ENCODE measurements at places on chromosomes 5 and 9.
A peak's percentile ranks its signal among the peaks of the same experiment; 100 is the strongest.

GRCh38 chr9:135926402-135927194 lies 19.3 kb upstream of the CAMSAP1 start:
- DNase-seq: no peak

- DNase-seq: no peak
Observed at GRCh38 chr5:170144286-170145023, 38.8 kb downstream of the FOXI1 start.

DNA sequence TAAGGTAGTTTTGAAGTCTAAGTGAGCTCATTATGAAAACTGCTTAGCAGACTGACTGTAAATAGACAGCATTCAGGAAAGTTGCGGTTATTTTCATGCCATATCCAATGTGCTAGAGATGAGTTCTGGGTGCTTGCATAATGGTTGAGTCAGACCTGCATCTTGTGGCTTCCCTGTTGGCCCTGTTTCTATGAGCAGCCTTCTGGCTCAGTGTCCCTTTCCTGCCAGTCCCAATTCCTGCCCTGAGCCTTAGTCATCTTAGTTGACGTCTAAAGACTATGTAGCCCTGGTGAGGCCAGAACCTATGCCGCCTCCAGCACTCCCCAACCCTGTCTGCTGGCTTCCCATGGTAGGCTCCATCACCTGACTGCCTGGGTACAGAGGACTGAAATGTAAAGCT lies 76.3 kb upstream of the TNFSF8 start:
- DNase-seq: no peak

GRCh38 chr5:65184780-65185179 lies 296.9 kb downstream of the ADAMTS6 start:
- no peak for DNase-seq

DNA sequence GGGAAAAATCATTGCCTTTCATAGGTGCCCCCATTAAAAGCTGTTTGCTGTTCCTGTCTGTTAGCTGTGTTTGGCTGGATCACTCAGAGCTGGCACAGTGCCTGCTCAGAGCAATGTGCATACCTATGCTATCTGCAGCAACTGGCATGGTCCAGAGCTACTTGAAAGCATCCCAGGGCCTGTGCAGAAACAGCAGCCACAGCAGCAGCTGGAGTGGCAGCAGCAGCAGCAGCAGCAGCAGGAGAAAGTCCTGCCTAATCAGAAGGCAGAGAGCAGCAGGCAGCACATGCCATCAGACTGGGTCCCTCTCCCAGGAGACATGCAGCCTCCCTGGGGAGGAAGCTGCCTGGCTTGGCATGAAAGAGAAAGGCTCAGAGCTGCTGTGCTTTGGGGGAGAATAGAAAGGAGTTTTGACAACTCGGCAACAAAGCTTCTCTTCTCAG lies 243.8 kb upstream of the WWC1 start:
- DNase-seq: no peak

GRCh38 chr9:18543406-18544192 lies 69.6 kb downstream of the ADAMTSL1 start:
- DNase-seq: no peak

GRCh38 chr5:35921930-35922329 lies 16.5 kb downstream of the CAPSL start:
- no peak for DNase-seq

GRCh38 chr5:168578538-168579487 lies at the start of gene PANK3:
TSS of gene PANK3 (minus strand) at chr5:168579368. CDS start at chr5:168579283, 85 bp downstream.
- DNase-seq: no peak

GRCh38 chr5:14593326-14594021 lies 11.9 kb downstream of the OTULINL start:
- peak; percentile 25 for DNase-seq

GRCh38 chr5:141878186-141878710 lies at the start of gene PCDH1:
TSS of gene PCDH1 (minus strand) at chr5:141878410. CDS start at chr5:141878262, 148 bp downstream.
- no peak for DNase-seq

DNA sequence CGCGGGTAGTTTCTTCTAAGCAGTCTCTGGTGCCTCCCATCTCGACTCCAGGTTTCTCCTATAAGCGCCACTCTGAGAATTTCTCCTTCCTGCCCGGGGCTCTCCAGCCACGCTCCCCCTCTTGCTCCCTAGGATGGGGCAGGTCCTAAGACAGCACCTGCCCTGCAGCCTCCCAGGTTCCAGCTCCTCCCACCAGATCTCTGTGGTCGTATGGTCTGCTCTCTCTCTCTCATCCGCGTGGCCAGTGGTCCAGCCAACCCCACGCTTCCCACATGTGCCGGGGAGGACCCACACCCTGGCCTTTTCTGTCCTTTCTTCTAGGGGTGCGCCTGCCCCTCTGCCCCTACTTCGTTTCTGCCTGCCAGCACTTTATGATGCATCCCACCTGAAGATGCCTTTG lies 40.5 kb downstream of the MVB12B start:
- DNase-seq: no peak

DNA sequence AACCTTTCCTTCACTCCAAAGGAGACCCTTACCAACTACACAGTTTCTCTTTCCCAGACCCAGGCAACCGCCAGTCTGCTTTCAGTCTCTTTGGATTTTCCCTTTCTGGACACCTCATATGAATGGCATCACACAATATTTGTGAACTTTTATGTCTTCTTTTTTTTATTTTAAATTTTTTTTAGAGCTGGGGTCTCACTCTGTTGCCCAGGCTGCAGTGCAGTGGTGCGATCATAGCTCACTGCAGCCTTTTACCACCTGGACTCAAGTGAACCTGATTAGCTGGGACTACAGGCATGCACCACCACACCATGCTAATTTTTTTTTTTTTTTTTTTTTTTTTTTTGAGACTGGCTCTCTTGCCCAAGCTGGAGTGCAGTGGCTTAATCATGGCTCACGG lies 37.5 kb downstream of the UBAP1 start:
- no peak for DNase-seq

DNA sequence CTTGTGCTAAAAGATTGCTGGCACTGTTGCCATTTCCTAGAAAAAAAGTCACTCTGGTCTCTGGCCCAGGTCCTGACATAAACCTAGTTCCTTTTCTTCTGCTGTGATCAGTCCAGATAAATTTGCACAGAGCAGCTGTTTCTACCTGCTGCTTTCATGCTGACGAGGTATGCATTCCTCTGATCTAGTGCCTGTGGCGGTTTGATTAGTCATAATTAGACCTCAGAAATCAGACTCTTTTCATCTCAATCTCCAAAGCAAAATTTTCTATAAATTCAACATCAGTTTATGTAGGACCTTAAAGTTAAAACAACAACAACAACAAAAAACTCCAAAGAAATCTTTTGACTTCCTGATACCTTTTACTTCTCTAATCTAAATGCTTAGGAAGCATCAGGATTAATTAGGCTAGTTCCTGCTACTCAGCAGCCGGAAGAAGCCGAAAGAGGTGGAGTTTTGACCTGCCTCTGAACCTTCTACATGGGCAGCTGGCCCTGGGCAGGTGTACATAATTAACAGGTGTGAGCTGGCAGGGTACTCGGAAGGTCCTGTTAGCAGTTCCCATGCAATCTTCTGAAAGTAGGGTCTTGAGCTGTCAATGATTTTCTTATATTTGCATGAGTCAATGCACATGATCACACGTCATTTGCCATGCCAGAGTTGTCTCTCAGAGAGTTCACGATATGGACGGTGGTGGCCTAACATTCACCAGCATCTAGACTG lies 83.3 kb upstream of the CCDC112 start:
- DNase-seq: no peak

- no peak for DNase-seq
Observed at GRCh38 chr9:16871336-16872151, 1.1 kb upstream of the BNC2 start.

GRCh38 chr5:122673343-122673742 lies 101.5 kb upstream of the SNX2 start:
- DNase-seq: no peak

- no peak for DNase-seq
Observed at GRCh38 chr9:77648234-77649108, at the start of gene GNA14. TSS of gene GNA14 (minus strand) at chr9:77648322. CDS start at chr9:77647793, 529 bp downstream.

GRCh38 chr9:37919246-37919955 lies 15.5 kb upstream of the SLC25A51 start:
- no peak for DNase-seq

DNA sequence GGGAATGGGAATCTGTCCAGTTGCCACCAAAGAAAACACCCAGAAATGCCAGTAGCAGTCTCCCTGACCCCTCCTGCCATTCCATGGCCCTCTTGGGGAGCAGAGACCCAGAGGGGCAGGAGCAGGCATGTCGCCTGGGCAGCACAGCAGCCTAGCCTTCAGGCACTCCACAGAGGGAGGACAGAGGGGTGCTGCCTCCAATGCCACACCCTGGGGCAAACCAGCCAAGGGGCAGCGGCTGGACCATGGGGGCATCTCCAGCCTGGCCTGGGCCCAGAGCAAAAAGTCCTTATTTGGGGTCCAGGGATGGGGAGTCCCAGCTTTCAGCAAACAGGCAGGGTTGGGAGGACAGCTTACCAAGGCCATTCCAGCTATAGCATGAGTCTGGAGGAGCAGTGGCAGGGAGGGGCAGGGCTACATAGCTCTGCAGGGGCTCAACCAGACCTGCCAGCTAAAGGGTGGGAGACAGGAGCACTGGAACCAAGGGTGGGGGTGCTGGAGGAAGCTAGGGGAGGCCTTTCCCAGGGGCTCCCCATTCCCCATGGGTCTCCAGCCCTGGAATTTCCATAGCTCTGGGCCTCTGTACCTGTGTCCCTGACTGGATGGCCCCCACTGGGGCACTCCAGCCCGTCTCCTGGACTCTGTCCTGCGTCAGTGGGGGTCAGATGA lies 6.7 kb downstream of the BRD3 start:
- no peak for DNase-seq

GRCh38 chr9:25677301-25678146 lies 720 bp downstream of the TUSC1 start:
- no peak for DNase-seq

DNA sequence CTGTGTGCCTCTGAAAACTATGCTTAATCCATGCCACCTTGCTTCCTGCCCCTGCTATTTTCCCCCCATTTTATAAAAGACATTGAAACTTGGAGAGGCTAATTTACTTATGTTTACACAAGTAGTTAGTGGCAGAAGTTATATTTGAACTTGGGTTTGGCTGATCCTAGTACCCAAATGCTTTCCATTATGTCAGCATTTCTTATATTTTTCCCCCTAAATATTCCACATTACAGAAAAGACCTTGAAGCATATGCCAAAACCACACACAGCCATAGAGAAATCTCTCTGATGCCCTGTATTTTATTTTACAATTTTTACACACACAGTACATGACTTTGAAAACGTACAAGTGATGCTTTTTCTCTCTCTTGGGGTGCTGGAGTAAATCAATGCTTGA lies 11.2 kb downstream of the C1QTNF2 start:
- DNase-seq: no peak

DNA sequence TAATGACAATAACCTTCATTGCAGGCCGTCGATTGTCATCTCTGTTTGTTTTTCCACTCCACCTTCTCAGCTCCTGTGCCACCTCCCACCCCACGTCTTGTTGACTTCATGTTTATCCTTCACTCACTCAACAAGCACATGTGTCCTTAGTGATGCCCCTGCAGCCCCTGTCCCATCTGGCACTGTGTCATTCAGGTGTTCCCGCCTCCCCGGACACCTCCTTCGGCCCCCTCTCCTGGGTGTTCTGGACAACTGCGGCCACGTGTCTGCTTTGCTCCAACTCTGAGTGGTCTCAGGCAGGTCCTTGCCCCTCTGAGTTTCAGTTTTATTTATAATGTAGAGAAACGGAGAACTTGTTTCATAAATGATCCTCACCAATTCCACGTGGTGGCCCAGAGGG lies 91.0 kb upstream of the COL5A1 start:
- no peak for DNase-seq

DNA sequence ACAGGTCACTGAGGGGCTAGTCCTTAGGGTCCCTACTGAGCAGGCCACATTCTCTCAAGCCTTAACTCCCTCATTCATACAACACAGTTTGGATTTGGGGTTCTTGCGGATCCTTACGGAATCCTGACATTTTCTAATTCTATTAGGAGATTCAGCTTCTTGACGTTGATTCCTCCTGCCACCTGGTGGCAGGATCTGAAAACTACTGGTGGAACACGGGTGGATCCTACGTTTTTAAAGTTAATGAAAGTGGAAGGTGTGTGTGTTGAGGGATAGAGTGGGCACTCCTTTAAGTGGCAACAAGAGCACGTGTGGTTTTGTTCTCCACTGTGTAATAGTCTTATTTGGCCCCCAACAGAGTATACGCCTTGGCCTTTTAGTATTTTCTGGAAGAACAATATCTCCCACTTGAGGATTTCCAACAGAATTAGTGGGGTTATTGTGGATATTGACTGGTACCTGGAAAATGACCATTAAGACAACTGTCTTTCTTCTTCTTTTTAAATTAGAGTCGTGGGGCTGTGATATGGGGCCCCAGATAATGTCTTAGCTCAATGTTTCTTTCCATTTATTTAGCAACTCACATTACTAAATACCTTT lies 25.2 kb downstream of the SLC28A3 start:
- peak; percentile 10 for DNase-seq

- no peak for DNase-seq
Observed at GRCh38 chr9:21047281-21047691, 15.8 kb upstream of the HACD4 start.

GRCh38 chr5:160453751-160454150 lies 32.1 kb downstream of the PTTG1 start:
- DNase-seq: no peak

DNA sequence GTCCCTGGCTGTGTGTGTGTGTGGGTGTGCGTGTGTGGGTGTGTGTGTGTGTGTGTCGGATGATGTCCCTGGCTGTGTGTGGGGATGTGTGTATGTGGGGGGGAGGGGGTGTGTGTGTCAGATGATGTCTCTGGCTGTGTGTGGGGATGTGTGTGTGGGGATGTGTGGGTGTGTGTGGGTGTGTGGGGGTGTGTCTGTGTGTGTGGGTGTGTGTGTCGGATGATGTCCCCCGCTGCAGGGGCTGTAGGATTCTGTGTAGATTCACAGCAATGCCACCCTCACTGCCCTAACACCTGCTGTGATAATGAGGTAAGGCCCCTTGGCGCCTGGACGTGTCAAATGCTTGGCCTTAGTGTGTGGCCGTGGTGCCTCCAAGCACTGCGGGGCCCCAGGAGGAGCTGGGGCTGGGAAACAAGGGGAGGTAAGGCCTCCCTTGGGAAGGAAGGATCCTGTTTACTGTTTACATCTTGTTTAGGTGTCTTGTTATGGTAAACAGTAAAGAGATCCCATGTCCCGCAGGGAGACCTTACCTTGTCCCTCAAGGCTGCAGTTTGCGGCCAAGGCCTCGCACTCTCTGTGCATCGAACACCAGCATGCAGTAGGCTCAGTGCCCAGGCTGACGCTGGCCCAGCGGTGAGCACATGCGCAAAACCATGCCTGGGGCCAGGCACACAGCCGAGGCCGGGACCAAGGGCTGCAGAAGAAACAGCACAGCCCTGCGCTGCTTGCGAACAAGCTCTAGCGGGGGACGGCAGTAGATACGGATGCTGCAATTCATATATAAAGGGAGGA lies 24.1 kb downstream of the AHRR start:
- DNase-seq: no peak

- no peak for DNase-seq
Observed at GRCh38 chr9:106897751-106898150, 34.8 kb downstream of the ZNF462 start.

GRCh38 chr9:13358128-13358527 lies 78.6 kb upstream of the MPDZ start:
- DNase-seq: no peak

DNA sequence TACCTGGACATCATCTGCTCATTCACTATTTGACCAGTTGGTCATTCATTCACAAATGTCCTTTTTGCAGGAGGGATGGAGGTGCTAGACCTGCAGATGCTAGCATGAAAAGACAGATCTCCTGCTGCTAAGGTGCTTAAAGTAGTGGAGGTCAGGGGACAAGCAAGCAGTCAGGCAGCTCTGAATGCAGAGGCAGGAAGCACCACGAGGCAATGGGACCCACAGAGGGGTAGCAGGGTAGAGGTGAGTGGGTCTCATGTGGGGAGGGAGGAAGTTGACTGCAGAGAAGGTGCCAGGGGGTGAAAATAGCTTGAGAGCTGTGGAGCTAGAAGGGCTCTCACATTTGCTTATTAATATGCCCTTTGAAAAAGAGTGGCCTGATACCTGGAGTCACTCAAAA lies 25.2 kb downstream of the FXN start:
- no peak for DNase-seq

All from central memory CD8-positive, alpha-beta T cell (primary cell).